ENCODE measurements at places on chromosomes 11 and 22. TPM values are rescaled to one million over a fixed set of nuclear protein-coding genes. Genes with fewer than 3 reads are reported as not detected.

FGF19 gene
- total RNA-seq = not detected

PATE4 gene
- not detected for total RNA-seq

SLC22A6 gene
- not detected for total RNA-seq

TRIM51 gene
- total RNA-seq = not detected

LRP4 gene
- total RNA-seq = 5.0 TPM

LAYN gene
- total RNA-seq = 20.8 TPM

OR2AG1 gene
- not detected for total RNA-seq

CEND1 gene
- total RNA-seq = not detected

C11orf21 gene
- total RNA-seq = not detected

GGT1 gene
- total RNA-seq = 14.5 TPM

EFEMP2 gene
- total RNA-seq = 45.1 TPM

WNT7B gene
- total RNA-seq = 112 TPM

RAB39A gene
- total RNA-seq = 0.43 TPM

ARHGAP8 gene
- 18.9 TPM for total RNA-seq

TSGA10IP gene
- total RNA-seq = not detected

SPI1 gene
- not detected for total RNA-seq

CNGA4 gene
- total RNA-seq = not detected

MYO18B gene
- not detected for total RNA-seq

FGF4 gene
- not detected for total RNA-seq

CCDC89 gene
- not detected for total RNA-seq

IGLL5 gene
- total RNA-seq = not detected

DEPDC5 gene
- 5.4 TPM for total RNA-seq

RAG2 gene
- total RNA-seq = not detected

SAMM50 gene
- 51.7 TPM for total RNA-seq

PRR14L gene
- 15.9 TPM for total RNA-seq

USP2 gene
- 0.63 TPM for total RNA-seq

CATSPERZ gene
- total RNA-seq = not detected

ZNF195 gene
- 26.3 TPM for total RNA-seq

RFPL1 gene
- not detected for total RNA-seq

All from epithelial cell of proximal tubule (primary cell).